ENCODE measurements at places on chromosomes 2 and 18.

- DNase-seq = no peak
Observed at GRCh38 chr18:24160086-24160485, 21.2 kb downstream of the CABYR start.

DNA sequence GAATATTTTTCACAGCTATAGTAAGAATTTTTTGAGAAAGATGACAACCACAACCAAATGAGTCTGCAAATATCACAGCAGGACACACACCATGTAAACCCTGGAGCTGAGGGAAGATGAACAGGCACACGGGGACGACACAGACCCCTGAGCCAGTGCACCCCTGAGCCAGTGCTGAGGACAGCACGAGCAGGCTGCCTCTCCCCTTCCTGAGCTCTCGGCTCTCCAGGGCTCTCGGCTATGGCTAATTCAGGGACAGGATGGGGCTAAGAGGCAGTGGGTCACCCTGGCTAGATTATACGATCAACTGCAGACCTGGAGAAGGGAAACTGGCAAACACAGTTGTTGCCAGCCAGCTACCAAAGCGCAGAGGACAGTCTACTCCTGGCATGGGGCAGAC is 41.4 kb downstream of the TGFBRAP1 start:
- no peak for DNase-seq

- DNase-seq = no peak
Observed at GRCh38 chr2:113209011-113209645, 35.4 kb downstream of the PSD4 start.

- DNase-seq = no peak
Observed at GRCh38 chr2:149409506-149409905, 79.1 kb downstream of the LYPD6 start.

DNA sequence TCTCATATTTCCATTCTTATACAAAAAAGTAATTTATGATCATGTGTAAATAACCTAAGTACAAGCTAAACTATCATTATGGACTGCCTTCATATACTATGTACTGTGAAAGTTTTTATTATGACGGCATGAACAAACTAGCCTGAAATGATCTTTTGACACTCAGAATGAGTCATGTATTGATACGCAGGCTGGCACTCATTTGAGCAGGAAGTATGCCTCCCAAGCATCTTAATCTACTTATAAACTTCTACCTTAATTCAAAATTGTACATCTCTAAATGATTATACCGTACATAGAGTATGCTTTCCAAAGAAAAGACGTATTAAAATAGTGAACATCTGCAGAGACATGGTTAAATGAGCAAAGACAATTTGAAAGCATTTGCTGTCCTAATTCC is 207.1 kb upstream of the SPOPL start:
- DNase-seq = no peak

- no peak for DNase-seq
Observed at GRCh38 chr2:156537141-156537540, 101.0 kb downstream of the GPD2 start.

- peak; percentile 19 for DNase-seq
Observed at GRCh38 chr2:58237741-58238140, 3.4 kb downstream of the FANCL start.

- no peak for DNase-seq
Observed at GRCh38 chr2:19887510-19887909, 14.3 kb downstream of the TTC32 start.

DNA sequence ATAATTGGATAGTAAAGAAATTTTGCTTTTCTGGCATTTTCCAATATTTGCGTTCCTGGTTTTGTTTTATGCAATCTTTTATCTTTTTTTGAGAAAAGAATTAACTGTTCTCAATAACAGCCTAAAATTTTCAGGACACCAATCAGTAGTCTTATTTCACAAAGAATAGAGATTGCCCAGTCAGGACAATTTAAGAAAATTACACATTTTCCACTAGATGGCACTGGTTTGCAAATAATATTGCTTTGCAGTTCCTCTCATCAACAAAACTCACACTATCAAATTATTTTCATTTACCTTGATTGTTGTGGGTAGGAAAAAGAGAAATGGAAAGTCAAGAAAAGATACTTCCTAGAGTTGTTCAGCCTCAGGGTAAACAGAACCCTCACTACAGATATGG is 2.4 kb upstream of the RBM45 start:
- peak; percentile 6 for DNase-seq

- DNase-seq = no peak
Observed at GRCh38 chr2:88095022-88095421, 27.4 kb downstream of the SMYD1 start.

GRCh38 chr2:39243469-39244123 is at the start of gene CDKL4:
TSS of gene CDKL4 (minus strand) at chr2:39243970.
- DNase-seq = no peak

- DNase-seq = no peak
Observed at GRCh38 chr2:6506859-6507258, 358.8 kb downstream of the CMPK2 start.

DNA sequence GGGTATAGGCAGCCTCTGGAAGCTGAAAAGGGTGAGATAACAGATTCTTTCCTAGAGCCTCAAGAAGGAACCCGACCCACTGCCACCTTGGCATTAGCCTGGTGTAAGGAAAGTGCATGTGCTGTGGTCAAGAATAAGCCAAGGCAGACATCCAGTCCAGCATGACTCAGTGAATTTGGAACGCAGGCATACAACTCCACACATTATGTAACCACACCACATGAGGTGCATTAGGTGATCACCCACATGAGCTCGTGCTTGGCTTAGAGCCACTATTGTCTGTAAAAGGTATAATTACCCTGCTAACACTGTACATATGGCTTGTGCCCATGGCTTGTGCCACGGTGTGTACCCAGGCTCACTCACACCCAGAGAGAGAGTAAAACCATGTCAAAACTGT is 583.7 kb upstream of the HNMT start:
- DNase-seq = no peak

- no peak for DNase-seq
Observed at GRCh38 chr2:233857511-233858141, 3.3 kb upstream of the HJURP start.

- peak; percentile 94 for DNase-seq
Observed at GRCh38 chr2:240624950-240625621, at the start of gene GPR35. TSS of gene GPR35 (plus strand) at chr2:240625480. CDS start at chr2:240629953, 4,473 bp downstream.

- DNase-seq = no peak
Observed at GRCh38 chr18:23053776-23054457, 81.4 kb upstream of the CABLES1 start.

GRCh38 chr2:197628043-197628500 is 47.3 kb downstream of the RFTN2 start:
- DNase-seq = no peak

- no peak for DNase-seq
Observed at GRCh38 chr2:211434773-211435172, 878.4 kb downstream of the CPS1 start.

GRCh38 chr2:27378096-27378808 is 2.3 kb downstream of the ZNF513 start:
- DNase-seq = no peak

GRCh38 chr2:47014564-47015051 is 99.0 kb upstream of the MCFD2 start:
- no peak for DNase-seq

DNA sequence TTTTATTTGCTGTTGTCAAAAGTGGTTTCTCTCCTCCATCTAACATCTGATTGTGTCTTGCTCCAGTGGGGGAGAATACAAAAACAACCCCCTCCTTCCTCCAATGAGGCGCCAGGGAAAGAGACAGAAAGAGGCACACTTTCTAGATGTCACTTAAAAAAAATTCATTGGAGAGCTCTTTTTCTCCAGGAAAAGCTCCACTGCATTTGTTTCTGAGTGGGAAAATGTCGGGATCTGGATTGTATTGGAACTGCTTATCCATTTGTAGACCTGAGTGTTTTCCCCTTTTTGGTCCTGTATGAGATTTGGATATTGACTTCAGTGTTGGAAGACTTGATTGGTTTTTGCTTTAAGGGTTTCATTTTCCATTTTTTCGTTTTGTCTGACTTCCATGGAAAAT is 995 bp downstream of the MBD5 start:
- DNase-seq = no peak

GRCh38 chr2:215793747-215794595 is 219.4 kb downstream of the MREG start:
- peak; percentile 77 for DNase-seq

GRCh38 chr2:112699984-112700667 is 20.7 kb upstream of the NT5DC4 start:
- peak; percentile 88 for DNase-seq

- DNase-seq = no peak
Observed at GRCh38 chr18:48024881-48025660, 94.6 kb upstream of the SMAD2 start.

GRCh38 chr2:30441023-30441422 is 6.0 kb upstream of the LCLAT1 start:
- DNase-seq = no peak

GRCh38 chr2:120794716-120795115 is 59.0 kb downstream of the GLI2 start:
- DNase-seq = no peak

- no peak for DNase-seq
Observed at GRCh38 chr2:5705490-5705889, 13.3 kb downstream of the SOX11 start.

- no peak for DNase-seq
Observed at GRCh38 chr2:37570773-37571586, 100.5 kb downstream of the CDC42EP3 start.

DNA sequence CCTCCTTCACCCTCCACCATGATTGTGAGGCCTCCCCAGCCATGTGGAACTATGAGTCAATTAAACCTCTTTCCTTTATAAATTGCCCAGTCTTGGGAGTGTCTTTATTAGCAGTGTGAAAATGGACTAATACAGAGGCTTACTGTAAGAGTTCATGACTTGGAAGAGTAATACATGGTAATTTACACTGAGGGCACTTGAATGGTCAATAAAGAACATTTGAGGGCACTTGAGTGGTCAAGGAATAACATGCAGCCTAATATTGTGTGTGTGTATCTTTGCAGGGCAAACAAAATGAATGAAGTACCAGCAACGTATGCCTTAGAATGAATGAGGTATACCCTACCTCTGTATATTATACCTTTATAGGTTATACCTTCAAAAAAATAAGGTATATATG is 190.4 kb upstream of the SOX11 start:
- no peak for DNase-seq

DNA sequence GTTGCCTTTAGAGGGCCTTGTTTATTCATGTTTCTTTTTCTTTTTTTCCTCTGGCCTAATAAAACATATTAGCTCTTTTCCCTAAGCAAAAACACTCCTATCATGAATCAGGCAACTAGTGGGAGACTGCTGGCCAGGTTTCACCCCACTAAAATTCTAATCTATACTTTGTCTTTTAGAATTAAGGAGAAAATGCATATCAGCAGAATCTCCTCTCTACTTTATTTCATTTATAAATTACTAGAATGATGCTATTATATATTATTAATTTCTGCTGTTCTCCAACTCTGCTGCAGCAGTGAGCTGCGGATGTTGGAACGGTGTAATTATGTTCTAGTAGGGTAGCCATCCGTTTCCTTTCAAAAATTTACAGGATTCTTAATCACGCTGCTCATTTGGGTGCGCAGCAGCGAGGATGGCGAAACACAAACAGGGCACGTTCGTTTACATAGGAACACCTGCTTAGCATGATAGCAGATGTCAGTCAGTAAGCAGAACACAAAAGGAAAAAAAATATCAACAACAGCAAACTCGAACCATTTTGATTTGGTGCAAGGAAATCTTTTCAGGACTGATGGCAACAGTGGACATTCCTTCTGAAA is 30.5 kb downstream of the ZEB2 start:
- DNase-seq = no peak

GRCh38 chr2:20815216-20815615 is 7.7 kb downstream of the LDAH start:
- DNase-seq = no peak

GRCh38 chr2:31148514-31148913 is 10.3 kb upstream of the GALNT14 start:
- DNase-seq = no peak

- no peak for DNase-seq
Observed at GRCh38 chr18:45255197-45255890, 359.9 kb upstream of the SLC14A2 start.

- no peak for DNase-seq
Observed at GRCh38 chr2:132366421-132367180, 50.0 kb upstream of the GPR39 start.

DNA sequence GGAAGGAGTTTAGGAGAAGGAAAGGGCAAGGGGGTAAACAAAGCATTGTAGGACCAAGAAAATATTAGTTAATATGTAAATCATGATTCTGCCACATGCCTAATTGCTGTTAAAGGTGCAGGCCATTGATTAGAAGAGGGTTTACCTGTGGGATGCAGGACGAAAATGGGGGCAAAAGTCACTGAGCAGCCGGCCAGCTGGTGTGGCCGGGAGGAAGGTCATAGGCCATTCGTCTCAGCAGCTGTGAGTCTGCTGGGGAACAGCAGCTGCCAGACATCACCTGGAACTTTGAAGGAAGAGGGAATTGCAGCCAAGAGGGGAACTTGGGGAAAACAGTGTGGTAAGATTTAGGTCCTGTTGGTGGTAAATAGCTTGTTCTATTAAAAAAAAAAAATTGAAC is 184.4 kb downstream of the DYSF start:
- no peak for DNase-seq

- no peak for DNase-seq
Observed at GRCh38 chr2:1817256-1818051, 73.1 kb upstream of the PXDN start.

DNA sequence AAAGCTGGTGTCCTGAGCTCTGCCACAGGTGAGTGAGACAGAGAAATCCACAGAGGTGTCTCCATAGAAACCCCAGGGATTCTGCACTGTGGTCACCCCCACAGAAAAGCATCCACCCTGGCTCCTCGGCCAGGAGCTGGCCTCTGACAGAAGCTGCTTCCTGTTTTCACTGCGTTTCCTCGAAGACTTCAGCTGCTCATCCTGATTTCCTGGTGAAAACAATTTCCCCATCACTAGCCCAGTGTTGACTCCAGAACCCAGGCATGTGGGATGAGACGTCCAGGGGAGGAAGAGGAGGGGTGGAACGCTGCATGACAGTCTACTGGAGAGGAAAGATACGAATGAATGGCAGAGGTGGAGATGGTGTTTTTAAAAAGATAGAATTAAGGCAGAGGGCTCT is 60.3 kb upstream of the GPR45 start:
- DNase-seq = no peak

- no peak for DNase-seq
Observed at GRCh38 chr2:28325567-28326468, 66.8 kb upstream of the FOSL2 start.

DNA sequence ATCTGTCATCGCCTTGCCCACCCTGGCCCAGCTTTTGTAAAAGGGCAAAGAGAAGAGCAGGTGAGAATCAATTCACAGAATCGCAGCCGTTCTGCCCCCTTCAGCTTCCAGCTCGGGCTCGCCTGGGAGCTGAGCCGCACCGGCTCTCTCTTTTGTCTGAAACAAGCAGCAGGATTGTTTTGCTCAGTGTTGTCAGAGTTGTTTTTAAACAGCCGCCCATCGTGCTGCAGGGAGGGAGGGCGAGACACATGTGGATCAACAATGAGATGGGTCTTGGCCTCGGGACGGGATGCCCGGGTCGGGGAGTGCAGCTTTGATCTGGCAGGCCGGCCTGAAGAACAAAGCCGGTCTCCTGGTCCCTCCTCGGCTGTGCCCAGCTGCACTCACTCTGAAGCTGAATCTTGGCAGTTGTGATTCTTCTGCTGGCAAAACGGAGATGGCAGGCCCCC is 39.7 kb upstream of the HDAC4 start:
- no peak for DNase-seq
